ENCODE measurements at places on chromosomes 2 and 18.

DNA sequence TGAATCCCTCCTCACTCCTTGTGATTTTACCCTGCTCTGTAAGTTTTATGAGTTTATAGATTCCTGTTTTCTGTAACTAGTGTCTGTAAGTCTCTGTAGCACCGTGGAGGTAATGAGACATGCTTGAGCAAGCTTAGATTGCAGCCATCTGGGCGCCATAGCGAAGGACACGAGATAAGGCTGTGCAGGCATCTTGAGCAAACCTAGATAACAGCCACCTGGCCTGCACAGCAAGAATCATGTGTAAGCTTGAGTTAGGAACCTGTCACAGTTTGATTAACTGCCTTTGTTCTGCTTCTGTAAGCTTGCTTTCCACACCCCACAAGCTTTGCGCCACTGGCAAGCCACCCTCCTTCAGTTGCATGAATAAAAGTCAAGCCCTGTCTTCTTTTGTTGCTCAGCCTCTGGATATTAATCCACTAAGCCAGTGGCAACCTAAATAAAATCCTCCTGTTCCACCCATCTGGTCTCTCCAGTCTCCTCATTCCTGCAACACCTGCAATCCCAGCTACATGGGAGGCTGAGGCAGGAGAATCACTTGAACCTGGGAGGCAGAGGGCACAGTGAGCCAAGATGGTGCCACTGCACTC, 270.6 kb upstream of the RGPD4 start:
- no peak for DNase-seq

DNA sequence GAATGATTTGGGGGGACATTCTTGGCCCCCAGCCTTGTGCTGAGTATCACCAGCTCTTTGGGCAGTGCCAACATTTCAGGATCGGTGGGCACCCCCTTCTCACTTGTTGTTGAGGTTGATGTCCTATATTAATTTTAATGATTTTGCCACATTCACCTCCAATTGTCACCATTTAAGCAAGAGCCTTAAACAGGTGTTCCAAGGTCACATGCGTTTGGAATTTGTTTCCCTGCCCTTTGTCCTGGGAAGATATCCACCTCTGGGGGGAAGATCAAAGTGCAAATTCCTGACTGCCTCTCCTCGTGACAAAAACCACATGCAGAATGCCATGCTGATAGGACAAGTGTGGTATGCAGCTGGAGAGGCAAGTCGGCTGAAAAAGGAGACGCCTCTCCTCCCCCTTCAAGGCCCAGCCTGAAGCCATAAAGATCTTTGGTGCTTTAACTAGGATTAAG, 72.5 kb upstream of the ID2 start:
- no peak for DNase-seq

DNA sequence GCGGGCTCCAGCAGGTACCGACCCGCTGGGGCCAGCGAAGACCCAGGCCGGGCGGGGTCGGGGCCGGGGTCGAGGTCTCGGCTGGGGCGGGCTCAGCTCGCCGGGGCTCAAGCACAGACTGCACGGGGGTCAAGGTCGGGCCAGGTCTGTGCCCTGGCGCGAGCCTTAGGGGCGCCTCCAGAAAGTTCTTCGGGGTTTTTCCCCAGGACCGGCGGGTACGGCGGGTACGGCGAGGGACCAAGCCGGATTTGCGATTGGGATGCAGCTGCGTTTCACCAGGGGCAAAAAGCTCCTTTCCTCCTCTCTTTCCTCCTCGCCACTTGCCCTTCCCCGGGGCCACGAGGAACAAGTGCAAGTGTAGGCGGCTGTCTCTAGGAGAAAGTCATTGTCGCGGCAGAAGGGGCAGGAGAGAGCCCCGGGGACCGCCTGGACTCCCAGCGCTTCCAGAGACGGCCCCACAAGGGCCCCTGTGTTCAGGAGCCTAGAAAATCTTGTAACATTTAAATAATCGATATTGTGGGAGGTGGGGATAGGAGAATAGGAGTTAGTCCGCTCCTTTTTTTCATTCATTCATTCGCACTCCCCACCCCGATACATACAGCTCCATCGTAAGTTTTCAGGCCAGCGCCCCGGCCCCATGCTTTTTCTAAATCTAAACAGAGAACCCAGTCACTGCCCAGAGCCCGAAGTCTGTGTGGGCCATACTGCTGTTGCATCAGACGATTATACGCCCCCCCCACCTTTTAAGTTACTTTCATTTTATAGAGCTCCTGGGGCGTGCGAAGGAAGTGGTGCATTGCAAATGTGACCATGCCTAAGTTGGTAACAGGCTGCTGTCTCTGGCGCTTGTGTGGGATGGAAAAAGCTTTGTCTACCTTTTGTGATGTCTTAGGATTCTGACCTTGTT, 679 bp downstream of the PMAIP1 start:
- DNase-seq = no peak

- DNase-seq = no peak
Measured at GRCh38 chr2:45390861-45391260, 220.2 kb downstream of the SRBD1 start.

- DNase-seq = no peak
Measured at GRCh38 chr2:26847655-26848335, at the start of gene DPYSL5. Gene DPYSL5 (plus strand): TSS chr2:26848132. CDS start chr2:26898500, 50,368 bp downstream.

GRCh38 chr2:32752952-32753351, 125.1 kb downstream of the TTC27 start:
- DNase-seq = no peak
